ENCODE measurements at places on chromosomes 3 and 15.

DNA sequence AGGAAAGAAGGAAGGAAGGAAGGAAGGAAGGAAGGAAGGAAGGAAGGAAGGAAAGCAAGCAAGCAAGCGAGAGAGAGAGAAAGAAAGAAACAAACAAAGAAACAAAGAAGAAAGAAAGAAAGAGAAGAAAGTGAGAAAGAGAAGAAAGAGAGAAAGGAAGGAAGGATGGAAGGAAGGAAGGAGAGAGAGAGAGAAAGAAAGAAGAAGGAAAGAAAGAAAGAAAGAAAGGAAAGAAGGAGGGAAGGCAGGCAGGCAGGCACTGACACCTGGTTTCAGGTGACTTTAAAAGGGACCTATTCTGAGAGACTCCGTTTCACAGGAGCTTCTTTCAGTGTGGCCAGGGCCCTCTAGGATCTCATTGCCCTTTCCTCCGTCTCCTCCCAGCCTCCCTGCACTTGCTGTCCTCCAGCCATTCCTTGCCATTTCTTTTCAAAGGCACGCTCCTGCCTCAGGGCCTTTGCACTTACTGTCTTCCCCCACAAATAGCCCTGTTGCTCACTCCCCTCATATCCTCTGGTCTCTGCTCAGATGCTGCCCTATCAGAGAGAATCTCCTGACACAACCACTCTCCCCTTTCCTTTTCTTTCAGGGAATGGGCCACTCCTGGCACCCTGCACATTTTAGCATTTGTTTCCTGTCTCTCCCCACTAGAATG, 31.5 kb downstream of the IL12A start:
- DNase-seq, result no peak

GRCh38 chr3:8556473-8556869, 54.8 kb downstream of the LMCD1 start:
- DNase-seq, result no peak

- no peak for DNase-seq
These were observed 70.1 kb downstream of the HMCES start for GRCh38 chr3:129348734-129349133.

- DNase-seq, result no peak
These were observed 147.7 kb upstream of the GALNT15 start for GRCh38 chr3:16026753-16027152.

GRCh38 chr3:46673151-46674030, 20.1 kb downstream of the ALS2CL start:
- DNase-seq, result no peak

- DNase-seq, result peak; percentile 83
These were observed 1.1 kb downstream of the EHD4 start for GRCh38 chr15:41971089-41971894.

- DNase-seq, result no peak
These were observed 3.5 kb downstream of the ST6GAL1 start for GRCh38 chr3:186933816-186934215.

DNA sequence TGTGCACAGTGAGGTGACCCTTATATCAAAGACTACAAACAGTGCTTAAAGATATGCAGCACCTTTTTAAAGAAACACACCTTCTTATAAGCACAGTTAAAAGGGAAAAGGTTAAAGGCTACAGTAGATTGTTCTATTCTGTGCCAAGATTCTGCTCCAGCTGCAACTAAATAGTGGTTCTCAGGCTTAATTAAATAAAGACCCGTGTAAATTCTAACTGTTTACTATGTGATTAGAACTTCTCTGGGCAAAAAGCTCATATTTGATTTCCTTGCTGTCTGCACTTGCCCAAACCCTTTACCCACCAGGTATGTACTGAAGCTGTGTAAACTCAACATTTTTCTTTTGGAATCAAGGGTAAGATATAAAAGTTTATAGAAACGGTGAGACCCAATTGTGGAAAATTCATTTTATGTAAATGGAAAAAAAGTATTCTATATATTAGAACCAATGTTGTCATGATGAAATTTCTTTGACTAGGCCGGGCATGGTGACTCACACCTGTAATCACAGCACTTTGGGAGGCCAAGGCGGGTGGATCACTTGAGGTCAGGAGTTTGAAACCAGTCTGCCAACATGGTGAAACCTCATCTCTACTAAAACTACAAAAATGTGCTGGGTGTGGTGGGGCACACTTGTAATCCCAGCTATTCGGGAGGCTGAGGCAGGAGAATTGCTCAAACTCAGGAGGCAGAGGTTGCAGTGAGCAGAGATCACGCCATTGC, 230.6 kb downstream of the MECOM start:
- no peak for DNase-seq

- DNase-seq, result no peak
These were observed 252.5 kb upstream of the TGFBR2 start for GRCh38 chr3:30353711-30354467.
